ENCODE measurements at places on chromosomes 3 and 15.

- no peak for DNase-seq
Measured at GRCh38 chr3:192637803-192638202, 89.5 kb downstream of the FGF12 start.

DNA sequence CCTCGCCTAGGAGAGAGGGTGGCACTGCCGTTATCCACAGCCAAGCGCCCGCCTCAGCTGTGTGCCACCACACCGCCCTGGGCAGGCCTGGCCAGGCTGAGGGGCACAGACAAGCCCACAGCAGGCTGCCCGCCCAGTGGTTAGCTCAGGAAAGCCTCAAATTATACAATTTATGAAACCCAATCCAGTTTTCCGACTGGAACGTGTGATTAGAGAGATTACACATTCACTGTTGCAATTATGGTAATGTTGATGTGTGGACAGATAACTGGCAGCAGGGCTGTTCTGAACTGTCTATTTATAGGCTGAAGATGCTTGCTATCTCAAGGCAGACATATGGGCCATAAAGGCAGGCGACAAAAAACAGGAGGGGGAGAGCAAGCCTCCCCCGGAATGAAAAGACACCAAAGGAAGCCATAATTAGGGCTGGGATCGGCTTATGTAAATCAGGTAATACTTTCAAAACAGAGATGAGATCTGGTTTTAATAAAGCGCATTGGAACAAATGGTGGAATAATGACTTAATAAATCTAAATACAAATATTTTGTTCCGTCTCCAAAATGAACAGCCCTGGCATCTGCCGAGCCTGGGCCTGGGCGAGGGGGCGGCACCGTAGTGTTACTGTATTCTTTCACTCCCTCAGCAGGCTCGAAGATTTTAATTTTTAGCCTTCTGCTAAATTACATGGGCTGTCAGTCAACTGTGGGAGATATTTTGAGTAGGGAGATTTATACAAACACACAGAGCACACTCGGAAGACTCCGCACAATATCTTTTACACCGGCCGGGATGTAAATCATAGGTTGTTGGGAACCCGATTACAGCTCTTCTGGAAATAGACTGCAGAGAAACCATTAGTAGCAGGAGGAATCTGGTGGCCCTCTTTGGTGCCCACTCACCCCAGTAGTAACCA is 103.1 kb upstream of the TLE3 start:
- DNase-seq, result peak; percentile 89

DNA sequence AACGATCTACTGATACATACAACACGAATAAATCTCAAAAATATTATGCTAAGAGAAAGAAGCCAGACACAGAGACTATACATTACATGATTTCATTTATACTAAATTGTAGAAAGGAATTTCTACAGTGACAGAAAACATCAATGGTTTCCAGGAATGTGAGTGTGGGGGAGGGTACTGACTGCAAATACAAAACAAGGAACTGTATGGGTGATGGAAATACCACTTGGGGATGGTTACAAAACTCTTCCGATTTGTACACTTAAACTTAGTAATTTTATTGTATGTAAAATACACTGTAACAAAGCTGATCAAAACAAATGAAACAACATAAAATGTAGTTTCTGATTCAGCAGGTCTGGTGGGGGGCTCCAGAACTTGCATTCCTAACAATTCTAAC is 45.8 kb upstream of the IP6K2 start:
- no peak for DNase-seq

DNA sequence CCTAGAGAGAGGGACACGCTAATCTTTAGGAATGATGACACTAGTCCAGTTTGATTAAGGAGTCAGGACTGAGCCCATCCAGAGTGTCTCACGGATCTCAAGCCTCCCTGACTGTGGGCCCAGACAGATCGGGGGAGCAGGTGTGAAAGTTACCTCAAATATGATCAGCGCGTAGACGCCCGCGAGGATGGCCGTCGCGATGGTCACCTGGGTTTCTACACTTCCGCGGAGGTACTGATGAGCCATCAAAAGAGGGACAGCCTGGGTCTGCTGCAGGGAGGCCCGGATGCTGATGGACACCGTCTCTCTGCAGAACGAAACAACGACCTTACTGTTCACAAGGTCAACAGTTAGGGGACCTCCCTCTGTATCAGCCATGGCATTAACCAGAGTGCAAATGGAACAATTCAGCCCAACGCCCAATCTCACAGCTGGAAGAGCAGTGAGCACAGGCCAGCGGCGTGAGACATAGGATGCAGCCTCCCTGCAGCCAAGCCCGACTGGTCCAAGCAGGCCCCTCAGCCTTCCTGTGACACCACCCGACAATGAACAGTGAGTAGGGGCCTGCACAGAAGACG is 84.4 kb downstream of the OCA2 start:
- DNase-seq, result no peak

DNA sequence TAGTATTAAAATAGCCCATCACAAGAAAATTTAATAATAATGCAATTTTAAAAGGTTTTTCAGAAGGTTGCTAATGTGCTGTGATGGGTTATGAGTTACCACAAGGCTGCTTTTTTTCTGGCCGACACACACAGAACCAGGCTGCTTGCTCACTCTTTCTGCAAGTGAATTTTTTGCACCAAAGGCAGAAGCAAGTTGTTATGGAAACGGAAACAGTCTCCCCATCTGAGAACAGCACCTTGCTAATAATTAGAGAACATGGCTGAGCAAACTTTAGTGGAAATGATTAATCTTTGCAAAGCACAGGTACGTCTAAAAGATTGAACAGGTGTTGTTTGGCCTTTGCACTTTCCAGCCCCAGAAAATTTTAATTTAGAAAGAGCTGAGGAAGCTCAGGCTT is 51.0 kb downstream of the CACNA2D3 start:
- DNase-seq, result no peak

Measured in NCI-H1417 treated with DMSO at 0.1 percent for 48 hours (cell line).